Stimulated activated CD4-positive, alpha-beta T cell treated with anti-CD3 and anti-CD28 coated beads, Interleukin-4, amount 100 ng/mL, for 4 hours (primary cell): ENCODE measurements at places on chromosomes 1 and 21.

GRCh38 chr1:25036117-25036546 lies 106.1 kb upstream of the RUNX3 start:
- no peak for DNase-seq

- no peak for DNase-seq
Measured at GRCh38 chr1:246951413-246951812, 19.7 kb upstream of the AHCTF1 start.

- DNase-seq: no peak
Measured at GRCh38 chr1:70248729-70249128, 27.5 kb downstream of the SRSF11 start.

DNA sequence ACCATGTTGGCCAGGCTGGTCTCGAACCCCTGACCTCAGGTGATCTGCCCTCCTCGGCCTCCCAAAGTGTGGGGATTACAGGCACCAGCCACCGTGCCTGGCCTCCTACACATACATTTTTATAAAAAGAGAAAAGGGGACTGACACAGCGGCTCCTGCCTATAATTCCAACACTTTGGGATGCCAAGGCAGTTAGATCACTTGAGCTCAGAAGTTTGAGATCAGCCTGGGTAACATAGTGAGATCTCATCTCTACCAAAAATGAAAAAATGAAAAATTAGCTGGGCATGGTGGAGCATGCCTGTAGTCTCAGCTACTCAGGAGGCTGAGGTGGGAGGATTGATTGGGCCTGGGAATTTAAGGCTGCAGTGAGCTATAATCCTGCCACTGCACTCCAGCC lies 23.4 kb downstream of the ZNF281 start:
- DNase-seq: no peak

GRCh38 chr1:228174482-228175315 lies 9.1 kb downstream of the IBA57 start:
- DNase-seq: no peak

- DNase-seq: peak; percentile 44
Measured at GRCh38 chr1:236103646-236104218, 38.6 kb upstream of the GPR137B start.

GRCh38 chr1:106344494-106344893 lies 712.0 kb upstream of the PRMT6 start:
- no peak for DNase-seq

- DNase-seq: no peak
Measured at GRCh38 chr21:45383615-45384201, 21.3 kb upstream of the COL18A1 start.

DNA sequence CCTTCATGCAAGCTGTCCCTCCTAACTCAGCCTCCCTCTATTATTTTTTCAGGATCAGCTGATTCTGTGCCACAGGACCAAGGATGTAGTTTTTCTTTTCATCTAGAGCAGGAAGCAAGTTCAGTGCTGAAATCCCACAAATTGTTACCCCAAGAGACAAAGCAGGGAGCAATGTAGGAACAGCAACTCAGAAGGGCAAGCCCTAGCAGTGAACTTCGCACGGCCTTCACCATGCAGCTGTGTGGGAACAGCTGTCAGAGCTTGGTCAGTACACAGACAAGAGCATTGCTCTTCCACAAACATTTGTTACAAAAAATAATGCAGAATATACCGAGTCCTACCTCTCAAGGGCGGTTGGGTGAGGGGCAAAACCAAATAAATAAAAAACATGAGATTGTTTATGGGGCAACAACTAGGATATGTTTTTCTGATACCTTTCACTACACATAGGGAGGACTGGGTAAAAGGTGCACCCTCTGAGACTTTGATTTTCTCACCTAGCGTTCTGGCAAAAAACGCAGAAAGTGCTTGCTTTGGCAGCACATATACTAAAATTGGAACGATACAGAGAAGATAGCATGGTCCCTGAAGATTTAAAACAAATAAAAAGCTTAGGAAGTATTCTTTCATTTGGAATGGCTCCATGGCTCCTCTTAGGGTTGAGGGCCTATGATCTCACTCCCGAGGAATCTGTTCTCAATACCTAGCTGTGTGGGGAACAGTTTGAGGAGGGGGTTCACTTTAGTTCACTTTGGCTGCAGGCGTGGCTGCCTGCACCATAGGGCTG lies 37.1 kb upstream of the ANGPTL7 start:
- DNase-seq: no peak

GRCh38 chr1:3275471-3276340 lies 178.8 kb upstream of the ARHGEF16 start:
- DNase-seq: no peak

DNA sequence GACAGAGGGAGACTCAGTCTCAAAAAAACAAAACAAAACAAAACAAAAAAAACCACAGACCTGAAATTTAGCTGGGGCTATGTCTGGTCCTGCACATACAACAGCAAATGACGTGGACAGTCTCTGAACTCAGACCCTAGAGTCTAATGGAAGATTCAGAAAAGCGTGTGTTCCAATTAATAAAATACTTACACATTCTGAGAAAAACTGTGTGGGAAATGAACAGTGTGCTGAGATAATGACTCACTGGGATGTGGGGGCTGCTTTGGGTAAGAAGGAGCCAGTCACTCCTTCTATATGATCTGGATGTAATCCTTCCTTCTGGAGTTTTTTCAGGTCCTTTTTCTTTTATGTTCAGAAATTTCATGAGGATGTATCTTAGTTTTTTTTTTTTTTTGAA lies 29.4 kb downstream of the CLDN14 start:
- no peak for DNase-seq

DNA sequence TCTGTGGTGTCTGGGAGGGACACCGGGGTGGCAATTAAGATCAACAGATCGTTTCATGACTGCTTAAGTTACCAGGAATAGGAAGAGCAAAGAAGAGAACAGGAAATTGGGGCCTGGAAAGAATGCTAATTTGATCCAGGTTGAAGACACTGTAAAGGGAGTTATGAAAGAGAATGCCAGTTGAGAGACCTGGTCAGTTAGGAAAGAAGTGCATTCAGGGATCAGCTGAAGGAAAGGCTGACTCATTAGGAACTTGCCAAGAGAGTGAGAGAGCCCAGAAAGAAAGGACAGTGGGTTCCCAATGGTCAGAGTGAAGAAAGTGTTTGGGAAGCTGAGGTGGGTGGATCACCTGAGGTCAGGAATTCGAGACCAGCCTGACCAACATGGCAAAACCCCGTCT lies 119.6 kb downstream of the UBE2U start:
- no peak for DNase-seq

- DNase-seq: peak; percentile 86
Measured at GRCh38 chr1:150149271-150150132, at the start of gene PLEKHO1. Gene PLEKHO1, plus strand, starts transcription at chr1:150149916. Its CDS starts 342 bp downstream, at chr1:150150258.

GRCh38 chr1:31924839-31925238 lies 13.3 kb downstream of the PTP4A2 start:
- no peak for DNase-seq

DNA sequence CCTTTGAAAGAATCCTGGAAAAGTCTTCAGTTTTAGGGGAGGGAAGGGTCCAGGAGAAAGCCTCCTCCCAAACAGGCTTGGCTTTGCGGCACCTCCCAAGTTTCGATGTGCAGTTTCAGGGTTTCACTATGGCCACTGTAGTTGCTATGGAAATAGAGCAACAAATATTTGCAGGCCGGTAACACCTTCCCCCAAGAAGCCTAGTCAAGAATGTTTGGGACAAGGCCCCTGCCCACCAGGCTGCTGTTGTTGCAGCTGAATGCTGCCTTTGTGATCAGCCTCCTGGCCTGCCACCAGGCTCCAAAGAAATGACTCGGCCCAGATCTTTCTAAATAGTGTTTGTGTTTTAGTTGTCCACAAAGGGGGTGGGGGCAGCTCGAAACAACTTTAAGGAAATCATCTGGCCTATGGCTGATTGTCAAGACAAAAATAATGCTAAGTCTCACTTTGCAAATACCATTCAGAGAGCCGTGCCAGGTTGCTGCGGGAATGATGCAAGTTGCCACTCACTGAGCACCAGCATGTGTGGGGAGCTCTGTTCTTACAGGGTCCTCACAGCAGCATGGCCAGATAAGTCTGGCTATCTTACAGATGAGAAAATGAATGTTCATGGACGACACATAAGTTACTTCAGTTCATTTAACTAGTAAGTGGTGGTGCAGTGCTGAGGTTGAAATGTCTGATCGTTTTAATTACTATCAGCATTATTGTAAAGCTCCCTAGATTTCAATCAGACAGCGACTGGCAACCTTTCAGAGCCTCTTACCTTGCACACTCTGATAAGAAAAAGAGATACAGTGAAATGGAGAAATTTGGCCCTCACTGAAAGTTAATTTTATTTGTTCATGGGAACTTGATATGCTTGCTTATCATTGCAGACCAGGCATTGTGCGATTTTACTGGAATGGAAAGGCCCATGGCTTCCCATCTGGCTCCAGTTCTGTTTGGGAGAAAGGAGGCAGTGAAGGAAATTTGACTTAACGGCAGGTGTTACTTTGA lies 91.2 kb upstream of the JUN start:
- no peak for DNase-seq

DNA sequence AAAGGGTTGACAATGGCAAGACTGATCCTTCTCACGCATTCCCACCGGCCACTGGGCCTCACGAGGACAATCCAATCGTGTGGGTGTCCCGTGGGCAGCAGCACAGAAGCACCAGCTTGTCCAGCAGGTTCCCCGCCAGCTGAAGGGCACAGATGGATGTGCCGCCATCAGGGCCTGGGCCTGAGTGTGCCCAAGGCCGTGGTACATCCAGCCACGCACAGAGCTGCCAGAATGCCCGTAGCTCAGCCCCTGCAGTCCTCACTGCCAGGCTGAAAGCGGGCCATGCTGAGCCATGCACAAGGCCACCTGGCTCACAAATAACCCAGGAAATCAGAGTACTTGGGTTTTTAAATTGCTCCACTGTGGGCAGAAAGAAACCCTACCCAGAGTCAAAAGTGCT lies 7.0 kb downstream of the NPHP4 start:
- DNase-seq: no peak

GRCh38 chr1:187630653-187631380 lies 802.1 kb downstream of the PLA2G4A start:
- DNase-seq: no peak

DNA sequence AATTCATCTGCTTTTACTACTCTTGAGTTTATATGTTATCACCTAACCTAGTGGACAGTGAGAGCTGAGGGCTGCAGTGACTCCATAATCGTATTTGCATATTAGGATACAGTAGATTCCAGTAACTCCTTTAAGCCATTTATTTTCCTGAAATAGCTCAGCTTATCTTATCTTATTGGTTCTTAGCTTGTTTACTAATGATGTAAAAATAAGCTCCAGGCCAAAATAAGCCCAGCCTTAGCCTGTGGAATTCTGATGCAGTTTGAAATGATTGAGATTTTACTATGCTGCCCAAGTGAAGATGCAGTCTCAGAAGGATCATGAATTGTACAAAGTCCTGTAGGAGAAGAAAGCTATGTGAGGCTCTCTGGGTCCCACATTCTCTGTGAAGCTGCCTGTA lies 18.1 kb downstream of the ATP1A1 start:
- DNase-seq: no peak

- DNase-seq: no peak
Measured at GRCh38 chr1:9792156-9793042, 31.4 kb downstream of the CLSTN1 start.

- no peak for DNase-seq
Measured at GRCh38 chr1:32234792-32235191, 12.2 kb upstream of the FAM167B start.

DNA sequence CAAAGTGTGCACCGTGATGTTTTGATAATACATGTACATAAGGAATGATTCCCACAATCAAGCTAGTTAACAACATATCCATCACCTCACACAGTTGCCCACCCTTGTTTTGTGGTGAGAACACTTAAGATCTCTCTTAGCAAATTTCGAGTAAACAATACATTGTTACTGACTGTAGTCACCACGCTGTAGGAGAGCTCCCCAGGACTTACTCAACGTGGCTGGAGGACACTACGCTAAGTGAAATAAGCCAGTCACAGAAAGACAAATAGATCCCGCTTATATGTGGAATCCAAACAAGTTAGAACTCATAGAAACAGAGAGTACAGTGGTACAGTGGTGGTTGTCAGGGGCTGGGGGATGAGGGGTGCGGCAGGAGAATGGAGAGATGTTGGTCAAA lies 24.8 kb downstream of the GPR137B start:
- DNase-seq: no peak

- DNase-seq: peak; percentile 67
Measured at GRCh38 chr1:31593770-31594632, 17.7 kb downstream of the TINAGL1 start.
